ENCODE measurements at places on chromosomes 12 and 14. TPM values are rescaled to one million over a fixed set of nuclear protein-coding genes. Genes with fewer than 3 reads are reported as not detected.
A peak's percentile ranks its signal among the peaks of the same experiment; 100 is the strongest.

- DNase-seq = no peak
Observed at GRCh38 chr12:5034603-5035002, 9.1 kb upstream of the KCNA5 start.

DNA sequence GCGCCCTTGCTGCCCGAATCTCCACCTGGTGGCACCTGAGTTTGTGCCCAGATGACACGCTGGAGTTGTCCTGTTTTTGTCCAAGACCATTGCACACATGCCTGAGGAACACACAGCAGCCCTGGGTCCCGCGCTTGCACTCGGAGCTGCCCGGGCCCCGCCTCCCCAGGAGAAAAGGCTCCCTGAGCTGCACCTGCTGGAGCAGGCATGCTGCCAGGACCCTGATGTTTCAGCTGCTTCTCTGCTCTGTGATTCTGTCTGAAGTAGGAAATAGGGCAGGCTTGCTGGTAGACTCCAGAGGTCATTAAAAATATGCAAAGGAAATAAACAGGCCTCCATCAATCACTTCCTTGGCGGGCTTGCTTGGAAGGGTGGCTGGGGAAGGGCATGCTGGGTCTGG is 271.6 kb downstream of the CACNA1C start:
- DNase-seq = peak; percentile 65

GRCh38 chr12:93938317-93938716 is 210.1 kb upstream of the PLXNC1 start:
- DNase-seq = no peak

Gene FOXN4
- not detected for total RNA-seq

- DNase-seq = no peak
Observed at GRCh38 chr14:67704484-67705089, 2.9 kb downstream of the RDH12 start.

DNA sequence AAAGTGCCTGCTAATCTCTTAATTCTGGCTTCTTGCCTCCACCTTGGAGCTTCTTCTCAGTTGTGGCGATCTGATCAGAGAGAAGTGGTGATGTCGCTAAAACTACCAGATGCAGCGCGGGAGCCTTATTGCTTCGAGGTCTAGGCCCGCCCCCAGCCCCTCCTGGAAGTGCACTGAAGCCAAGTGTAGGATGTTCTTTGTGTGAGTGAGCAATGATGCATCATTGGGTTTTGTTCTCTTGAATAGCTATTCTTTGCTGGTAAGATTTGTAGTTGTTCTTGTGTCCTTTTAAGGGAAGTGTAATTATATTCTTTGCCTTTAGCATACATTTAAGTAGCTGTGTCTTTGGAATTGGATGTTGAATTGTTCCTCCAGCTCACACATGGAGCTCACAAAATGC is 35.8 kb downstream of the MTHFD1 start:
- DNase-seq = no peak

Gene GPRC5A
- total RNA-seq = 106 TPM

Gene FSCB
- total RNA-seq = not detected

Gene ARF3
- 99.4 TPM for total RNA-seq

- DNase-seq = no peak
Observed at GRCh38 chr14:67059596-67059995, 129.6 kb upstream of the GARIN2 start.

Gene PLBD1
- total RNA-seq = 74.6 TPM

GRCh38 chr12:54565986-54566544 is 16.7 kb downstream of the PDE1B start:
- no peak for DNase-seq

DNA sequence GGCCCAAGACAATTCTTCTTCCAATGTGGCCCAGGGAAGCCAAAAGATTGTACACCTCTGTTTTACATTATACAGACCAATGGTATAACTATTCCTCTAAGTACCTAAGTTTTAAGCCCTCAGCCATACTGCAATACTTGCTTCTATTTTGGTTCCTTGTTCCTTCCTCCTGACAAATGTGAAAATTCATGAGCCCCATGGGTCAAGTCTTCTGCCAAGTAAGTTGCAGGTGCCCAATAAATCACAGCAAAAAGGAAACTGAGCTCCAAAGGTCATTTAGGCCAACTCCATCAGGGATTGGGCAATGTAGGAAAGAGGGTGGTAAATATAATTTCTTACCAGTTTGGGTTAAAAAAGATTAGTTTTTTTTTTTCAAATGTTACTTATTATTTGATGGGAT is 57.7 kb upstream of the NPFF start:
- no peak for DNase-seq

GRCh38 chr12:53777936-53778644 is 26.3 kb upstream of the CISTR start:
- DNase-seq = no peak

Gene TRHDE
- total RNA-seq = 18.7 TPM

Gene SLC4A8
- total RNA-seq = 1.1 TPM

DNA sequence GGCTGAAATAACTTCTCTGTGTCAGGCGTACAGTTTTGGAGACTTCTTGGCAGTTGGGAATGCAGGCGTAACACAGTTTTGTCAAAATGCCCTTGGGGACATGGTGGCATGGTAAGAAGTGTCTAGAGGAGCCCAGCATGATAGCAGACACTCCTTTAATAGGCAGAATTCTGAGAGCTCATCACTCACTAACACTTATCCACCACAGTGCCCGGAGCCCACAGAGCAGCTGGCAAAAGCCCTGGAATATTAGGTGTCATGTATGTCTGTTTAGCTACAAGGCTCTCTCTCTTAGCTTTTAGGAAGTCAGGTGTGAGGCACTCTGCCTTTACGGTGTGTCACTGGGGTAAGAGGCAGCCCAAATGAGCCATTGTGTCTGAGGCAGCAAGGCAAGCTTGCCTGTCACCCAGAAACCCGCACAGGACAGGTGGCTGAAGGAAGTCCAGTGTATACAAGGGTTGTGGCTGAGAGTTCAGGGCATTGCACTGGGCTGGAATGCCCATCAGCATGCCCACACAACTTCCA is 96.3 kb downstream of the ESRRB start:
- no peak for DNase-seq

Gene NOVA1
- total RNA-seq = 5.7 TPM

GRCh38 chr12:40011775-40012129 is 94.1 kb downstream of the SLC2A13 start:
- no peak for DNase-seq

Gene TMEM132D
- not detected for total RNA-seq

GRCh38 chr12:31491841-31492598 is 98.9 kb downstream of the DENND5B start:
- no peak for DNase-seq

Gene PTGER2
- 3.2 TPM for total RNA-seq

Gene SMCO2
- not detected for total RNA-seq

GRCh38 chr12:77979597-77980250 is 149.0 kb downstream of the NAV3 start:
- no peak for DNase-seq

DNA sequence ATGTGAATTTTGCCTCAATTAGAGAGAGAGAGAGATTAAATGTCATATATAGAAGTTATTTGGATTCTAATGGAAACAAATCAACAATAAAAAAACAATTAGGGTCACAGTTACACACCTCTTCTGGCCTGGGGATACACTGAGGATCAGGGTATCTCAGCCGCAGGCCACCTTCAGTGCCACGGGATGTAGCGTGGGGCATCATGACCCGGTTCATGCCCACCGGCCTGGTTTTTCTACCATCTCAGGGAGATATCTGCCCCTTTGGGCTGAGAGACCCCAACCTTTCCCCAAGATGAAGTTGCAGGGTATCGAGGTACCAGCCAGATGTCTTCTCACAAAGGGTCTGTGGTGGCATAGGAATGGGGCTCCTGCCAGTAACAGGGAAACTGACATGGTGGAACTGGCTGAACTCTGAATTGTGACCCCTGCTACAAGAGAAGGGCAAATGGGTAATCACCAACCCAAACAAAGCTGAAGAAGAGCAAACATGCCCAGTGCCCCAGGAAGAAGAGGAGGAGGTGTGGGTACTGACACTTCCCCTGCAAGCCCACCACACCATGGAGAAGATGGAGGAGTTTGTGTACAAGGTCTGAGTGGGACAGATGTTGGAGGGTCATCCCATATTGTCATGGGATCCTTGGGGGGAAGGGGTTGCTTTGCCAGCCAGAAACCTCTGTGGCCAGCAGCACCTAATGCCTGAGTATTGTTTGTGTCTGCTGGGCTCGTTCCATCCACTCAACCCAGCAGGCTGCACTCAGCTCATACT is 19.5 kb downstream of the SERPINA3 start:
- DNase-seq = no peak

GRCh38 chr12:12538535-12538934 is 24.1 kb downstream of the DUSP16 start:
- peak; percentile 56 for DNase-seq

Gene RASAL1
- 4.1 TPM for total RNA-seq

All from transverse colon (tissue), 4 donors.